ENCODE measurements at places on chromosomes 1 and 21.

GRCh38 chr1:40795811-40796586, 12.4 kb downstream of the KCNQ4 start:
- DNase-seq = no peak
- no peak overlapping the region for H3K27ac ChIP-seq
- H3K36me3 ChIP-seq = no peaks in the 10 kb centered on the region
- H3K27me3 ChIP-seq = no peaks in the 10 kb centered on the region
- H3K4me1 ChIP-seq = no peaks in the 10 kb centered on the region

GRCh38 chr1:199851439-199852140, 175.9 kb upstream of the NR5A2 start:
- no peak overlapping the region for H3K27ac ChIP-seq
- H3K27me3 ChIP-seq = peaks cover 20% of the 10 kb centered on the region
- H3K4me3 ChIP-seq = no peak overlapping the region
- H3K4me1 ChIP-seq = 0 out of 2 replicates have a peak, but pooled peaks cover 12% of the 10 kb centered on the region
- DNase-seq = no peak

DNA sequence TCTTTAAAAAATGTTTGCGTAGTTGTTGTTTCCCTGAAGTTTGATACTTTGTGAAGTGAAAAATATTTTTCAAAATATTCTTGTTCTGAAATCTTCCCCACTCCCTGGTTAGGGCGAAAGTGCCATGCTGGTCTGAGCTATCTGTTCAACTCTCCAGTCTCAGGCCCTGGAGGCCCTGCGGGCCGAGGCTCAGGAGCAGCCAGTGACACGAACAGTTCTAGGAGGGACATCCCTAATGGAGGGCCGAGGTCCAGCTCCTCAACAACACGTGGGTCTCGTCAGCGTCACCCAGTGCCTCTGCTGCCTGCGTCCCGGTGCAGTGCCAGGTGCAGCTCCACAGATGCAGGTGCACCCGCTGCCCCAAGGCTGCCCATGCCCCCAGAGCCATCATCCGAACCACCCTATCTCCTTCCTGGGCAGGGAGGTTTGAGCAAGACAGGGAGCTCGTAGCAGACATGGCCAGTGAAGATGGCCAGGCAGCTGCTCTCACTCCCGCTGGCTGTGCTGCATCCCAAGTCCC, 69.7 kb upstream of the COL6A1 start:
- no peak overlapping the region for H3K4me3 ChIP-seq
- peaks cover 4% of the 10 kb centered on the region for H3K4me1 ChIP-seq
- no peak for DNase-seq
- H3K36me3 ChIP-seq = no peaks in the 10 kb centered on the region
- no peak overlapping the region for H3K27ac ChIP-seq

DNA sequence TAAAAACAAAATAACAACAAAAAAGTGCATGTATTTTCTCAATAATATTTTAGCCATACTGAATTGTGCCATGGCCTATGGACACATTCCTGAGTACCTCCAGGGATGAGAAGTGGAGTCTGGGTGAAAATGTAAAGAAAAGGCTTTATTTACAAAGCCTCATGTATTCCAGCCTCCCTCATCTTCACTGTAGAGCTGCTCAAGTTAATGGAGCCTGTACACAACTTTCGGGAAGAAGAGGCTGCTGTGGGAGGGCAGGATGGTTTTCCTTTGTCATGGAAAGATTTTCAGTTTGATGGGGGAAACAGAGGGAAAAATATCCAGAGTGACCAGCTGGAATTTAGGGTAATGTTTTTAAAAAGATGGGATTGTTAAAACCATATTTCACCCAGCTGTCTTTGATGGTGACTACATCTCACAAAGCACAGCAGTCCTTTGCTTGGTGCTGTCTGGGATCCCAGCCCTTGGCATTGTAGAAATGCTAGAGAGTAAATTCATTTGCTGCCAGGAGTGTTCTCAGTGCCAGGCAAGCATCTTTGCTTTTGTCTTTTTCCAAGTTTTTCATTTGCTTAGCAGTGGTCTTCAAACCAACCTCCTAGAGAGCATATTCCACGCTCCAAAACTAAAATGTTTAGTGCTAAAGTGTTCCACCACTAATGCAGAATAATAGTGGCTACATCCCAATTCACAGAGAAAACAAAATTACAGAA, 54.9 kb downstream of the DPT start:
- no peak overlapping the region for H3K27ac ChIP-seq
- no peak overlapping the region for H3K4me3 ChIP-seq
- no peaks in the 10 kb centered on the region for H3K4me1 ChIP-seq
- H3K36me3 ChIP-seq = no peaks in the 10 kb centered on the region
- H3K27me3 ChIP-seq = no peaks in the 10 kb centered on the region

DNA sequence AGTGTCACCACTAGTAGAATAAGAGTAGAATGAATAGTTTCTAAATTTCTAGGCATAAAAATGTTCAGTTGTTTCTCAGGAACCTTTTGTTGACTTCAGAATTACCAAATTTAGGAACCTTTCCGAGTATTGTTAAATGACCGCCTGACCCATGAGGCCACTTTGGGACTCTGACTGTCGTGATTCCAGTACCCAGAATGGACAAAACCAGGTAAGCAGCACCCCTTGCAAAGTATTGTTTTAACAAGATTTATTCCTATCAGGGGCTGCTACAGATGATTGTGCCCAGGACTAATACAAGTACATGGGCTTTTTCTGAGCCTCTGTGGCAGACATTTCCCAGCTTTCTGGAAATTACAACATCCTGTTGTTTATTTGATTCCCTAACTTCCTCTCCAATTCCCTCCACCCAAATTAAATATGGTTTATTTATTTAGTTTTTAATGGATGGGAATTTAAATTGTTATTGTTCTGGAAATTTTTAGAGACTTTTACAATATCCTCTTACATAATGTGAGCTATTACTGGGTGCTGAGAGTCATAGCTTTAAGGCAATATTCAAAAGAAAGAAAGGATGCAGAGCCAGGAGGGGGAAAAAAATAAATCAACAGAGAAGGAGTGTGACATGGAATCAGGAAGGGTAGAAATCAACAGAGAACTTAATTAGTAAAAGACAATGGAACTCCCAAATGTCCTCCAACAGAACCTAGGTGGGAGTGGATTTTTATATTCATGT, 37.4 kb upstream of the NTPCR start:
- no peaks in the 10 kb centered on the region for H3K27me3 ChIP-seq
- no peak for DNase-seq
- H3K4me3 ChIP-seq = no peak overlapping the region

GRCh38 chr1:231522038-231522437, 6.4 kb upstream of the TSNAX start:
- no peak overlapping the region for H3K4me3 ChIP-seq
- DNase-seq = no peak
- peaks cover 2% of the 10 kb centered on the region for H3K36me3 ChIP-seq
- no peaks in the 10 kb centered on the region for H3K27me3 ChIP-seq
- peaks cover 1% of the 10 kb centered on the region for H3K4me1 ChIP-seq

DNA sequence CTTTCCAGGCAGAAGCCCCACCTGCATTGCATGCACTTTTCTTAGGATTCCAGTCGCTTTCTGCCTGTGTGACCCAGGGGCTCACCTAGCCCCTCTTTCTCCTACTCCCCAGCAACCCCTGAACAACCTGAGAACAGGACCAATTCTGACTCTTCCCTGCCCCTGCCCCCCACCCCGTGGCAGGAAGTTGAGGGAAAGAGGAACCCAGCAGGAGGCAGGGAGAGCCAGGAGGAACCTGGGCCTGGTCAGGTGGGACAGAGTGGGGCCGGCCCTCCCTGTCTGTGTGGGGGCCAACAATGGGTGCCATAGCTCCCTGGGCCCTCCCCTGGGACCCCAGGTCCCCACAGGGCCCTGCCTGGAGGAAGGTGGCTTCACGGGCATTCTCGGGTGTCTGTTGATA, 6.1 kb downstream of the BMP8A start:
- H3K27ac ChIP-seq = no peak overlapping the region
- no peak for DNase-seq
- no peaks in the 10 kb centered on the region for H3K36me3 ChIP-seq
- H3K4me3 ChIP-seq = no peak overlapping the region
- no peaks in the 10 kb centered on the region for H3K27me3 ChIP-seq
- H3K4me1 ChIP-seq = peaks cover 5% of the 10 kb centered on the region

DNA sequence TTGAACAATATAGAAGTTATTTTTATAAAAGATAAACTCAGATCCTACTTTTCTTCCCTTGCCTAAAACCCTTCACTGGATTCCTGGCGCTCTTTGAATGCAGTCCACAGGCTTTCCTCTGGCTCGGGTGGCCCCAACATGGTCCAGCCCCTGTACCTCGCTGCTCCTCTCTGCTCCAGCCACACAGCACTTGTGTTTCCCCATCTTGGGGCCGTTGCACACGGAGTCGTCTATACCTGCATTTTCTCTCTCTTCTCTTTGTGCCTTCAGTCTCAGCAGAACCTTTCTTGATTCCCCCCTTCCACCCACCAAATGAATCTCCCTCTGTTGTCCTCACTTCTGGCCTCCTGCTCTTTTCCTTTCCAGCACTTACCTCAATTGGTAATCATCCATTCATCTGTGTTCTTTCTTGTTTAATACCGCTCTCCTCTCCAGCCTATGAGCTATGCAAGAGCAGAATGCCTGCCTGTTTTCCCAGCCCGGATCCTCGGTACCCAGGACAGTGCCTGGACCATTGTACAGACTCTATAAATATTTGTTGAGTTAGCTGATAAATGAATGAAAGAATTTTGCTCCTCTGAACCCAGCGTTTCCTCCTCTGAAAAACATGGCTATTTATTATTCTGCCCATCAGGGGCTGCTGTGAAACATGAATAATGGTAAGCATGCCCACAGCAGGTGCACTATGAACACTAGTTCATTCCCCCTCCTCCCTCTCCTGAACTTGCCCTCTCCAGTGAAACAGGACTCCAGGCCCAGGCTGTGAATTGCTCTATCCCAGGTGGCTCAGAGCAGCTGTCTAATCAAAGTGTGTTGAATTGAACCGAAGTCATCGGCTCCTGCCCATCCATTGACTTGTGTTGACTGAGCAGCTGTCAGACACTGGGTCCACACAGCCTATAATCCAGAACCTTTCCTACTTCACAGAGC, 266.9 kb downstream of the PTPRU start:
- no peaks in the 10 kb centered on the region for H3K4me1 ChIP-seq
- H3K27ac ChIP-seq = no peak overlapping the region
- no peaks in the 10 kb centered on the region for H3K27me3 ChIP-seq
- H3K4me3 ChIP-seq = no peak overlapping the region

DNA sequence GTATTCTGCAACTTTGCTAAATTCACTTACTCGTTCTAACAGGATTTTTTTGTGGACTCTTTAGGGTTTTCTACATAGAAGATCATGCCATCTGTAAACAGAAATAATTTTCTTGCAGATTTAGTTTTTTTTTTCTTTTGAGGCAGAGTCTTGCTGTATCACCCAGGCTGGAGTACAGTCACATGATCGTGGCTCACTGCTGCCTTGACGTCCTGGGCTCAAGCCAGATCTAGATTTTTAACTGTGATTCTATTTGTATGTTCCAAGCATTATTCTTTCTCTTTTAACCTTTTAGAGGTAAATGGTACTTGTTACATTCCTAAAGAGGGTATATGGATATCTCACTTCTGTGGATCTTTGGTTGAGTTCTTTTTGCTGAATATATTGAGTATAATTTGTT, 18.6 kb downstream of the FABP3 start:
- no peaks in the 10 kb centered on the region for H3K27me3 ChIP-seq
- DNase-seq = no peak
- H3K4me3 ChIP-seq = no peak overlapping the region
- no peaks in the 10 kb centered on the region for H3K4me1 ChIP-seq

DNA sequence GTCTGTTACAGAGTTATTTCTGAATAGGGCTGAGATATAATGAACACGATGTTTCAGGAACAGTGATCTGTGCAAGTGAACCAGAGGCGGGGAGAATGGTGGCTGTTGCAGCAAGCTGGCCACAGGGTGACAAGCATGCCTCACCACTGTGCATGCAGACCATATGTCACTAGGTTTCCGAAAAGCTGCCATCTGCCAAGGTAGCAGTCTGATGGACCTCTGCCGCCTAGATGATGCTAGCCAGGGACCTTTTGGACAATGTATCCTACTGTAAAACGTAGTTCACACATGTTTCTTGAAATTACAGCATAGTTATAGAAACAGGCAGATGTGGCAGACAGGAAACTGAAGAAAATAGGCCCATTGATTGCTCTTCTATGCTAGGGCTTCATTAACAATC, 204.2 kb upstream of the RRP15 start:
- H3K4me1 ChIP-seq = peaks cover 14% of the 10 kb centered on the region
- no peak for DNase-seq
- H3K4me3 ChIP-seq = no peak overlapping the region
- no peaks in the 10 kb centered on the region for H3K36me3 ChIP-seq

GRCh38 chr1:22416555-22417454, 34.8 kb upstream of the ZBTB40 start:
- H3K4me1 ChIP-seq = peaks cover 29% of the 10 kb centered on the region
- no peaks in the 10 kb centered on the region for H3K27me3 ChIP-seq
- no peak overlapping the region for H3K27ac ChIP-seq
- H3K36me3 ChIP-seq = no peaks in the 10 kb centered on the region
- H3K4me3 ChIP-seq = no peak overlapping the region
- DNase-seq = peak; percentile 82

DNA sequence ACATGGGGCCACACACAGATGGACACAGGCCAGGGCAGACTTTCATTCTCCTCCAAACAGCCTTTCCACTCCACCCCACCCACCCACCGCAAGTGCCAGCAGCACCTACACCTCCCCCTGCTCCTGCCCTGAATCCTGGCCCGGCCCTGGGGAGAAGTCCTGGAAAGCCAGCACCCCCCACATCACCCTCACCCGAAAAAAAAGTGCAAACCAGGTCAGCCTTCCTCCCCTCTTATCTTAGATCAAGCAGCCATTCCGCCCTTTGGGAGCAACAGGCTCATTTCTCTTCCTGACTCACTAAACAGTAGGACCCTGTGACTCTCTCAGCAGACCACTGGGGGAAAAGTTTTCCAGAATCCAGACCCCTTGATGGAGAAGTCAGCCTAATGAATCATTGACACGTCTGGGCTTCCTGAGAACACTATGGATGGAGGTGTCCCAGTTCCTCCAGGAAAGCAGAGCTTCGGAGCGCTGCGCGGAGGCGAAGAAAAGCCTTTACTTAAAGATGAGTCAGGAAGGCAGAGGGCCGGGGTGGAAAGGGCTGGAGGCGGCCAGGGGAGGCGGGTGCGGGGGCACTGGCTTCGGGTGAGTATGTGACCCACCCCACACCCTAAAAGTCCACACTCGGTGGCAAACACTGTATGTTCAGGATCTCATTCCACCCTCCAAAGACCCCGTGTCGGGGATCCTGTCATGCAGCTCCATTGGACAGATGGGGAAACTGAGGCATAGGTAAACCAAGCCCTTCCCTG, 588.7 kb downstream of the MATN1 start:
- DNase-seq = no peak
- H3K36me3 ChIP-seq = no peaks in the 10 kb centered on the region
- H3K27ac ChIP-seq = no peak overlapping the region
- no peaks in the 10 kb centered on the region for H3K4me1 ChIP-seq
- peaks cover 39% of the 10 kb centered on the region for H3K27me3 ChIP-seq
- H3K4me3 ChIP-seq = no peak overlapping the region

Measured in PC-3 (cell line).